ENCODE measurements at places on chromosomes 5 and 9. TPM values are rescaled to one million over a fixed set of nuclear protein-coding genes. Genes with fewer than 3 reads are reported as not detected.

GRCh38 chr9:97535771-97536170, 34.3 kb downstream of the TMOD1 start:
- DNase-seq, result no peak
- H3K27ac ChIP-seq, result no peak overlapping the region
- H3K27me3 ChIP-seq, result no peaks in the 10 kb centered on the region
- H3K4me1 ChIP-seq, result no peaks in the 10 kb centered on the region

DNA sequence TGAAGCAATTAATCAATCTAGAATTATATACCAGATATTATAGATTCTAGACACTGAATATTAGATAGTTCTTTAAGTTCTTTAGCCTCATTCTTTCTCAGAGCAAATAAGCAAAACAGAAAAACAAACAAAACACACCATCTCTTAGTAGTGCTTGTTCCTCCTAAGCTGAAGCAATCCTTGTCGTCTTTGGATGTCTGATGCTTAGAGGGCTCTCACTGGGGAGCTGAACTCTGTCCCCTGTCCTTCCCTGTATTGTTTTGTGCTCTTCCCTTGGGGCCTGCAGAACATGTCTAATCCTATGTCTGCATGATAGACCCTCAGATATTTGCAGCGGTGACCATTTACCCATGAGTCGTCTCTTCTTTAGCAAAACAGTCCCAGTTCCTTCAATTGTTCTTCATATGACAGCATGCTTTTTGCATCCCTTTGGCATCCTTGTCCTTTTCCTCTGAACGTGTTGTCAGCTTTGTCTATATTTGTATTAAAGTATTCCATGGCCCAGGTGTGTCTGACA, 114.3 kb downstream of the ARHGEF28 start:
- no peak overlapping the region for H3K27ac ChIP-seq
- H3K36me3 ChIP-seq, result no peaks in the 10 kb centered on the region
- no peaks in the 10 kb centered on the region for H3K4me1 ChIP-seq
- no peaks in the 10 kb centered on the region for H3K27me3 ChIP-seq

DNA sequence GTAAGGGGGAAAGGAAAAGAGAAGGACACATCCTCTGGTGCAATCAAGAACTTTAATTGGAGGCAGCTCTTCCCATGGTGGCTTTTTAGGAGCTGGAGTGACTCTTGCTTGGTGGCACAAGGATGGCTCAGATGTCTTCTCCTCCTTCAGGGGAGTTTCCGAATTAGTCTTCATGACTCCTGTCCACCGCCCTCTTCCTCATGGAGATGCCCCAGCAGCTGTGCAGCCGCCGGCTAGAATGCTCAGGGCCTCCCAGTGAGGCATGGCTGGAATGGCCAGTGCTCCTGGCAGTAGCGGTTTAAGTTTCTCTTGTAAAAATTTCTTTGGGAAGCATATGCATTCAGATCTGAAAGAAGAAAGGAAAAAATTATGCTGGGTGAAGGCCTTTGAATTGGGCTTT, 8.8 kb upstream of the TEX53 start:
- no peak overlapping the region for H3K4me3 ChIP-seq
- H3K27ac ChIP-seq, result no peak overlapping the region

GRCh38 chr5:995318-995717, 13.3 kb upstream of the NKD2 start:
- H3K27me3 ChIP-seq, result no peaks in the 10 kb centered on the region
- no peak overlapping the region for H3K4me3 ChIP-seq
- H3K27ac ChIP-seq, result no peak overlapping the region
- H3K36me3 ChIP-seq, result no peaks in the 10 kb centered on the region

- H3K27me3 ChIP-seq, result no peaks in the 10 kb centered on the region
- DNase-seq, result no peak
- H3K36me3 ChIP-seq, result no peaks in the 10 kb centered on the region
These were observed 13.4 kb downstream of the OLFM1 start for GRCh38 chr9:135100725-135101410.

DNA sequence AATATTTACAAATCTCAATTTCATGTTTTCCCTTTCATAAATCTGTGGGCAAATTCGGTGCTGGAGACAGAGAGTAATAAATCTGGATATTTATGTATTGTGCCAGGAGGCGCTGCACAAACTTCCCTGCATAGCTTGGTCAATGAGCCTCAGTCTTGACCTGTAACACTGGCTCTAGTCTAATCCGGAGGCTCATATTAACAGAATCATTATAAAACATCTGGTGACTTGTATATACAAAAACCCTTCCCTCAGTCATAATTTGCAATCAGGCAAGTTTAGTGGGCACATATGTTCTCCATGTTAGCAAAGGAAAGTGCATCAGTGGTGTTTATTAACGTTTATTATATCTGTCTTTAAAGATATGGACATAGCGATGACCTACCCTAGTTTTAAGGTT, 104.0 kb upstream of the BNC2 start:
- H3K36me3 ChIP-seq, result no peaks in the 10 kb centered on the region
- H3K27ac ChIP-seq, result no peak overlapping the region
- DNase-seq, result no peak
- H3K4me3 ChIP-seq, result no peak overlapping the region
- no peaks in the 10 kb centered on the region for H3K4me1 ChIP-seq
- no peaks in the 10 kb centered on the region for H3K27me3 ChIP-seq

- DNase-seq, result no peak
- no peak overlapping the region for H3K4me3 ChIP-seq
- H3K27me3 ChIP-seq, result no peaks in the 10 kb centered on the region
- no peaks in the 10 kb centered on the region for H3K36me3 ChIP-seq
- no peak overlapping the region for H3K27ac ChIP-seq
These were observed 13.0 kb downstream of the SEPTIN8 start for GRCh38 chr5:132764051-132764450.

- DNase-seq, result peak; percentile 74
- peak overlapping the region; percentile 92 for H3K4me3 ChIP-seq
- no peaks in the 10 kb centered on the region for H3K36me3 ChIP-seq
- peak overlapping the region; percentile 98 for H3K27ac ChIP-seq
These were observed 733 bp downstream of the HSPA4 start for GRCh38 chr5:133052317-133053175.

DNA sequence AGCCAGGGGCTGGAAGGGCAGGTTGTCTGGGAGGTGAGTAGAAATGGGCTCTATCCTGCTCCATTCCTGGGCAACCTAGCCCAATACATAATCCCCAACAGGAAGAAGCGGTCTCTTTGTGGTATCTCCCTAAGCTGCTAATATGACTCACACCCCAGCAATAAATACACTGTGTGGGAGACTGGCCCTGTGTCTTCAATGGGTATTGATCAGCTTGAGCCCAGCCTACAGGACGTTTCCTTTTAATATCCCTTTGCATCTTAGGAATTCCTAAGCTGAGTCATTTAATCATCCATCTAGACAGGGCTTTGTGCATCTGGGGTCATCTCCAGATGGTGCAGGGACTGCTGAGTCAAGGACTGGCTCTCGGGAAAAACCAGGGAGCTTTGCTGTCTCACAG, 207.0 kb upstream of the PANK3 start:
- H3K4me1 ChIP-seq, result no peaks in the 10 kb centered on the region
- no peaks in the 10 kb centered on the region for H3K27me3 ChIP-seq
- no peak overlapping the region for H3K4me3 ChIP-seq
- no peaks in the 10 kb centered on the region for H3K36me3 ChIP-seq
- no peak for DNase-seq
- no peak overlapping the region for H3K27ac ChIP-seq

The BAAT gene
- 0.07 TPM for total RNA-seq

The ARL14EPL gene
- total RNA-seq, result not detected

The GPSM1 gene
- 8.4 TPM for total RNA-seq
